ENCODE measurements at places on chromosomes 5 and 9.

GRCh38 chr5:56356836-56357160 lies 123.7 kb upstream of the ANKRD55 start:
- DNase-seq, result no peak

DNA sequence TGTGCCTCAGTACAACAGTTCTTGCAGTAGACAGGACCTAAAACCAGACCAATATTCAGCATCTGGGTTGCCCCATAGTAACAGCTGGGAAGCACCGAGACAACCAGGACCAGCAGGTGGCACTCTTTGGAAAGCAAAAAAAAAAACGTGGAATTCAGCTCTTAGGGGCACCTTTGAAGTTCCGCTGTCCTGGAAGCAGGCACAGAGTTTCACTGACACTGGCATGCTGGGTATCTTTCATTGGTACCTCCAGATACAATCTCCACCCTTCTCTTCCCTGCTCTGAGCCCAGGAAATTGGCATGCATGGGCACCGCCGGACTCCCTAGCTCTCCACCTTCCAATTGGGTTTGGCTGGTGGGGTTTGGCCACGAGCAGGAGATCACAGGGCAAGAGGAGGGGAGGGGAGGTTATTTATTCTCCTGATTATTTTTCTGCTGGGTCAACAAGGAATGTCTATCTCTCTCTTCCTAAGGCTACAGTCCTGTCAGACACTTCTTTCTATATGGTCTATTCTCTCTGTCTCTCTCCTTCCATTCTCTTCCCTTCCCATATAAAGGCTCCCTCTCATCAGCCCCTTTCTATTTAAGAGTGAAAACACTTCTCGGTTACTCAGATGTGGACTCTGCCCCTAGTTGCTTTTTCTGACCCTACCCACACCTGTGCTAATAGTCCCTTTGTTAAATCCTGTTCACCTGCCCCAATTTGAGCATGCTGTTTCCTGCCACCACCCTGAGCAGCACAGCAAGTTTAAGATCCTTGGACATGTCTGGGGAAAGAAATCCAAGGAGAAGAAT lies 1.9 kb upstream of the IDNK start:
- peak; percentile 57 for DNase-seq

DNA sequence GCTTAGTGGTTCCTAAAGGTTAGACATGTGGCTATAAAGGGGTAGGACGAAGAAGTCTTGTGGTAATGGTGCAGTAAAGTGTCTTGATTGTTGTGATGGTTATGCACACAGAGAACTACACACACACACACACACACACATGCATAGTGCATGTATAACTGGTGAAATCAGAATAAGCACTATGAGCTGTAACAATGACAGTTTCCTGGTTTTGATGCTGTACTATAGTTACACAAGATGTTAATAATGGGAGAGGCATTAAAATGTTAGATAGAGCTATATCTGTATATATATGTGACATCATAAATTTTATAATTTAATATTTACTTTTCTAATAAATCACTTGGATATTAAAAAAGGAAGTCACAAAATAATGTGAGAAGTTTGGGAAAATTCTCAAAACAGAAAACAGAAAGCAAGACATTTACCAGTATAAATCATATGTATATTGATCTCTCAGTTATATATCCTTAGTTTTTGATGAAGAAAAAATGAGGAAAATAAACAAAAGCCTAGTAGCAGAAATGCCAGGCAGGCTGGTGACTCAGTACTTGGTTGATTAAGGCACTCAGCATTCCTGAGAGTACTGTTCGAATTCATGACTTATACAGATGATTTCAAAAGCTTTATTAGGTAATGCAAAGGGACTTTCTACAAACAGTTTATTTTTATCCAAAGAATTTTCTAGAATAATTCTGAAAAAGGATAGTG lies 350.5 kb upstream of the DAB2 start:
- DNase-seq, result peak; percentile 25

- peak; percentile 61 for DNase-seq
Measured at GRCh38 chr5:87313216-87313615, 45.5 kb downstream of the RASA1 start.

- DNase-seq, result peak; percentile 29
Measured at GRCh38 chr9:109733690-109734089, 46.3 kb upstream of the PALM2AKAP2 start.

GRCh38 chr5:82421119-82421518 lies 143.0 kb upstream of the RPS23 start:
- DNase-seq, result no peak

GRCh38 chr5:166433679-166434078 lies 1857.8 kb upstream of the WWC1 start:
- no peak for DNase-seq

DNA sequence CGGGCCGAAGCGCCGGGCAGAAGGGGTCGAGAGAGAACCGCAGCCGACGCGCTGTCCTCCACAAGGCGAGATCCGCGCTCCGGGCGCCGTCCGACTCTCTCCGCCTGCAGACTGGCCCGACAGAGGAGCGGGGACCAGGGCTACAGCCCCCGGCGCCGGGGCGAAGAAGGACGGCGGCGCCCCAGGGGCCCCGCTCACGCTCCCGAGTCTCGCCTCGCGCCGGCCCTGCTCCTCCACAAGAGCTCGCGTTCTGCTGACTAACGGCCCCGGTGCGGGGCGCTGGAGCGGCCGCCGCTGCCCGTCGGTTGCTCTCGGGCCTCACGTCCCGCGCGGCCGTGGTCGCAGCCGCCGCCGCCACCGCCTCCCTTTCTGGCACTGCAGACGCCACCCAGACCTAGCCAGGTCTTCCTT lies 338 bp downstream of the ABHD17B start:
- no peak for DNase-seq

Measured in suppressor macrophage treated with lipopolysaccharide for 4 hours (primary cell).